Nephron progenitor cell (in vitro differentiated cells): ENCODE measurements at places on chromosomes 4 and X.

- DNase-seq = no peak
These were observed 2.2 kb upstream of the FMR1NB start for GRCh38 chrX:147978931-147979330.

DNA sequence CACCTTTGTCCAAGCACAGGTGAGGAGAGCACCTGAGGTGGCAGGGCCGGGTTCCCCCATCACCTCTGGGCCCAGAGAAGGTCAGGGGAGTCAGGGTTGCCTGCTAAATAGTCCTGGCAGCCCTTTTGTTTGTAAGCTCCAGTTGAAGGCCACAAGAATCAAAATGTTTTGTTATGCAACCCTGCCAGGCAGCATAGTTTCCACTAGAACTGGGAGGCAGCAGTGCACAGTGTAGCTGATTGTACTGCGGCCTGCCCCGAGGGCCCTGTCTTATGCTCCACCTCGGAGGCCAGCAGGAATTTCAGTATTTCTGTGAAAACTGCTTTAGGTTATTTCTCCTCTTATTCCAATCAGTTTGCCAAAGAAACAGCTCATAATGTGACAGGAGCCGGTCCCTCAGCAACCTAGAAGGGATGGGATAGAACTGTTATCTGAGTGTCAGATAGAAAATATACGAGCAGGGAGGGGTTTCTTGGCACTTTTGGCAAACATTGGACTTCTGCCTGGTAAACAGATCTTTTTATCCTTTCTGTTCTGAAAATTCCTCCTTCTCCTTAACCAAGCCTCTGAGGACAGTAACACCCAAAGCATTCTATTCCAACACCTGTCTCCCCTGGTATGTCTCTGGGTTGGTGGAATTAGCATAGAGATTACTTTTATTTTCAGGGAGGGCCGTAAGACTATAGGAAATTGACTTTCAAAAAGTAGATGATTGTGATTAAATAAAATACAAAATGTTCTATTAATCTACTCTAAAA, 93.6 kb downstream of the LNX1 start:
- DNase-seq = no peak

GRCh38 chr4:185192059-185192458, 11.7 kb downstream of the CFAP97 start:
- DNase-seq = no peak

- no peak for DNase-seq
These were observed 203.0 kb downstream of the ARAP2 start for GRCh38 chr4:36041340-36041739.

GRCh38 chrX:134949271-134949670, 41.5 kb upstream of the SMIM10 start:
- no peak for DNase-seq

- DNase-seq = no peak
These were observed 192.6 kb upstream of the FAM241A start for GRCh38 chr4:111952688-111953087.

DNA sequence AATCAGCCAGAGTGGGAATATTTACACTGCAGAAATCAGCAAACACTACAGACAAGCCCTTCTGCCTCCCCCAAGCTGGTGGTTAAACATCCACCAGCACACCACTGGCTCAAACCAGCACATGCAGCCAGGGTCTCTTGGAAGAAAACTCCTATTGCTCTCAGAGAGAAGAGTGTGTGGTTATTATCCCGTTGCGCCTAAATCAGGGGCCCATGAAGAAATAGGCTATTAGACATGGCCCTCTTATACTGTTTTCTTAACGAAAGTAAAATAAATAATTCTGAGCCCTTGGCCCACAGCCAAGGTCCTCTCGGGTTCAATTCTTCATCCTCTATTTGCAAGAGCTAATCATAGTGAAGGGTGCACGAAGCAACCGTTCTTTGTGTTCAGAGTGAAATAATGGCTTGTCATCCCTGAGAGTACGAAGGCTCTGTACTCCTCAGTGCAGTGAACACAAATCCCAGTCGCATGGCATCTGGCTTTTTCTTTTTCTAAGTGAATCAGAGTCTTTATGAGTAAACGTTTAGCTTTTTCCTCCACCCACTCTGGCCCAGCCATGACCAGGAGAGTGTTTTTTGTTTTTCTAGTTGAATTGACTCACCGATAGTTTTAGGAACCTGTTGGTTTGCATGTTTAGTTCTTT, 33.4 kb upstream of the RBM47 start:
- no peak for DNase-seq

- DNase-seq = no peak
These were observed 3.7 kb downstream of the RS1 start for GRCh38 chrX:18668071-18668835.
